ENCODE measurements at places on chromosomes 7 and 10.
A peak's percentile ranks its signal among the peaks of the same experiment; 100 is the strongest.

DNA sequence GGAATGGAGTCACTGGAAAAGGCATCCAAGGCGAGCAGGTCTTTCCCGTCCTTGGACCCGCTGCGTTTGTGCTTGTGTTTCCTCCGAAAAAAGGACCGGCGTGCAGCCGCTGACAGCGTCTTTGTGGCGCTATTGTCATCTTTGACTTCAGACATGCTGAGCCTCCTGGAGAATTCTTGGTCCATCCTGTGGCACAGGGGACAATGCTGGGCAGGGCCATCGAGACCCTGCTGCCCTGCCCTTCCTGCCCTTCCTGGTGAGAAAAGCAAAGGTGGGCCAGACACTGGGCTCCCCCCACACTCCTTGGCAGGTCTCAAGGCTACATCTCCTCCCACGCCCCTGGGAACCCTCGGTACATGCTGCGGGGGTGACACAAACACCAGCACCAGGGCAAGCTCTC, 120.9 kb downstream of the DLG5 start:
- no peak for DNase-seq

GRCh38 chr7:43803865-43804264, 45.4 kb downstream of the BLVRA start:
- no peak for DNase-seq

DNA sequence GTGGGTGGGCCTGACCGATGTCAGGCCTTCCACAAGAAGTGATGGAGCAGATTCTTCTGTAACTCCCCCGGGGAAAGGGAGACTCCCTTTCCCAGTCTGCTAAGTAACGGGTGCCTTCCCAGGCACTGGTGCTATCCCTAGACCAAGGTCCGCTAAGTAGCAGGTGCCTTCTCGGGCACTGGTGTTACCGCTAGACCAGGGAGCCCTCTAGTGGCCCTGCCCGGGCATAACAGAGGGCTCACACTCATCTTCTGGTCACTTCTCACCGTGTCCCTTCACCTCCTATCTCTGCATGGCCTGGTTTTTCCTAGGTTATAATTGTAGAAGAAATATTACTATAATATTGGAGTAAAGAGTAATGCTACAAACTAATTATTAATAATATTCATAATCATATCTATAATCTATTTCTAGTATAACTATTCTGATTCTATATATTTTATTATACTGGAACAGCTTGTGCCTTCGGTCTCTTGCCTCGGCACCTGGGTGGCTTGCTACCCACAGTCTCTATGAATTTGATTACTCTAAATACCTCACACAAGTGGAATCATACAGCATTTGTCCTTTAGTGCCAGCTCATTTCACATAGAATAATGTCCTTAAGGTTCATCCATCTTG, 1378.7 kb downstream of the XPNPEP1 start:
- DNase-seq = peak; percentile 82

DNA sequence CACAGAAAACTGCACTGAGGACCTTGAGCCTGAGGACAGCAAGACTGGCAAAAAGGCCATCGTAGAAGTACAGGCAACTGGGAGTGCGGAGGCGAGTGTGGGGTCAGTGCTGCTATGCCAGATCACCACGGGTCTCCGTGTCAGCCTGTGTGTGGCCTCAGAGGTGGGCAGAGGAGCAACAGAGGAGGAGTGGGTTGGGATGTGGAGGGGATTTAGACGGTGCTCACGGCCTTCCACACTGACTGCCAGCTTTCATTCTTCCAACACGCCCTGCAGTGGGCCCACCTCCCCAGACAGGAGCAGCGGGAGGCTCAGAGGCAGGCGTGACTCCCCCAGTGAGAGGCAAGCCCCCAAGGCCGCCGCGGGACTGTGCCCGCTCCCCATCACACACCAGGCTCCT, 17.0 kb upstream of the ZMIZ1 start:
- no peak for DNase-seq

DNA sequence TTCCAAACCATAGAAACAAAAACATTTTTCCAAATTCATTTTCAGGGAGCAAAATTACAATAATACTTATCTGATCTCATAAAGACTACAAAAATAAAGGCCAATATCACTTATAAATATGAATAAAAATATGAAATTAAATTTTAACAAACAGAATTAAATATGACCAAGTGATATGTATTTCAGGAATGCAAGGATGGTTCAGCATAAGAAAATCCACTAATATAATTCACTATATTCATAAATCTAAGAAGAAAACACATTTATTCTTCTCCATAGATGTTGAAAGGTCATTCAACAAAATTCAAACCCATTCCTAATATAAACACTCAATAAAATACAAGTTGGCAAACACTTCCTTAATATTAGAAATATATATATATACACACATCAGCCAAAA, 115.2 kb upstream of the TMEM168 start:
- DNase-seq = no peak

DNA sequence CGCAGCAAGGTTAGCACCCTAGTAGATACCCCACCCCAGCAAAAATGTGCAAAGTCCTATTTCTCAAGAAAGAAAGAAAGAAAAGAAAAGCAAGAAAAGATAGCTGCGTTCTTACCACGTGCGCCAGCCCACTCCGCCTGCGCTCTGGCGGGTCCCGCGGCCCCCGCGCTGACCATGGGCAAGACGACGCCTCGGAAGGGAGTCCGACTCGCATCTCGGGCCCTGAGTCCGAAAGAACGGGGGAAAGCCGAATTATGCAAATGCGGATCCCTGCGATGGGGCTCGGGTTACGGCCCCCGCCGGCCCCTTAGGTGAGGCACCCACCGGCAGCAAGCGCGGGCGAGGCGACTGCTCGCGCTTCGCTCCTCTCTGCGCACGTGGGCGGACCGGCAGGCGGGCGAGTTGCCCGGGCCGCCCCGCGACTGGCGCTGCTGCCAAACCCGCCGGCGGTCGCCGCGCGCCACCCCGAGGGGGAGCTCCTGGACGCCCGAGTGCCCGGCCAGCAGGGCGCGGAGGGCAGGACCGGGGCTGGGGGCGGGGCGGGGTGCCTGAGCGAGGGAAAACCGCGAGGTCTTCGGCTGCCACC, 2.4 kb upstream of the EGR2 start:
- no peak for DNase-seq
